ENCODE measurements at places on chromosomes 11 and 22.

GRCh38 chr22:45584121-45584570 is 81.5 kb downstream of the FBLN1 start:
- DNase-seq = peak; percentile 24

- peak; percentile 7 for DNase-seq
These were observed 13.0 kb upstream of the GLYATL1 start for GRCh38 chr11:58926251-58926650.

GRCh38 chr11:102936864-102937509 is 18.5 kb downstream of the MMP13 start:
- DNase-seq = no peak

DNA sequence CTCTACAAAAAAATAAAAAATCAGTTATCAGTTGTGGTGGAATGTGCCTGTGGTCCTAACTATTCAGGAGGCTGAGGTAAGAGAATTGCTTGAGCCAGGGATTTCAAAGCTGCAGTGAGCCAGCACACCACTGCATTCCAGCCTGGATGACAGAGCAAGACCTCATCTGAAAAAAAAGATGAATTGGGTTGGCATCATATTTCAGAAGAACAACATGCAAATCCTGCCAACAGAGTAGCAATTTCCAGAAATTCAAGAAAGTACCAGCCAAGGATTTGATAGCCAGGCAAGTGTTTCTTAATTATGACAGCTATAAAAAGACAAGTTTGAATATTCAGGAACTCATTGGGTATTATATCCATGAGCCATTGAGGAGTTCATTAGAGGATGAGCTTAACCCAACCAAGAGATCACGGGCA is 75.2 kb downstream of the USP47 start:
- DNase-seq = peak; percentile 86

- no peak for DNase-seq
These were observed 42.8 kb downstream of the F2 start for GRCh38 chr11:46761807-46762206.

GRCh38 chr11:66327171-66328030 is 8.8 kb downstream of the RIN1 start:
- peak; percentile 84 for DNase-seq

DNA sequence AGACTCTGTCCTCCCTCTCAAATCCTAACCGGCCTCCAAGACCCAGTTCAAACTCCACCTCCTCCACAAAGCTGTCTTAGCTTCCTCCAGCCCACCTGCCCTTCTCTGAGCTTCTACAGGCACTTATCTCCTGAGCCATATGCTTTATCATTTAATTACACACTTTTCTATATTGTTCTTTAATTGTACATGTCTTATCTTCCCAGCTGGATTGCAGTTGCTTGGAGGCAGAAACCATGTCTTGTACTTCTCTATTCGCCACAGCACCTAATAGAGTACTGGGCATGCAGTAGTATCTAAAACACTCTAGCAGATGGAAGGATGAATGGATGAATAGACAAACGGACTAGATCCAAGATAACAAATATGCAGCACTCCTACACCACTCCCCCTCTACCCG is 11.3 kb downstream of the TRIM29 start:
- DNase-seq = no peak

GRCh38 chr11:134270250-134270714 is 5.9 kb upstream of the GLB1L3 start:
- no peak for DNase-seq

DNA sequence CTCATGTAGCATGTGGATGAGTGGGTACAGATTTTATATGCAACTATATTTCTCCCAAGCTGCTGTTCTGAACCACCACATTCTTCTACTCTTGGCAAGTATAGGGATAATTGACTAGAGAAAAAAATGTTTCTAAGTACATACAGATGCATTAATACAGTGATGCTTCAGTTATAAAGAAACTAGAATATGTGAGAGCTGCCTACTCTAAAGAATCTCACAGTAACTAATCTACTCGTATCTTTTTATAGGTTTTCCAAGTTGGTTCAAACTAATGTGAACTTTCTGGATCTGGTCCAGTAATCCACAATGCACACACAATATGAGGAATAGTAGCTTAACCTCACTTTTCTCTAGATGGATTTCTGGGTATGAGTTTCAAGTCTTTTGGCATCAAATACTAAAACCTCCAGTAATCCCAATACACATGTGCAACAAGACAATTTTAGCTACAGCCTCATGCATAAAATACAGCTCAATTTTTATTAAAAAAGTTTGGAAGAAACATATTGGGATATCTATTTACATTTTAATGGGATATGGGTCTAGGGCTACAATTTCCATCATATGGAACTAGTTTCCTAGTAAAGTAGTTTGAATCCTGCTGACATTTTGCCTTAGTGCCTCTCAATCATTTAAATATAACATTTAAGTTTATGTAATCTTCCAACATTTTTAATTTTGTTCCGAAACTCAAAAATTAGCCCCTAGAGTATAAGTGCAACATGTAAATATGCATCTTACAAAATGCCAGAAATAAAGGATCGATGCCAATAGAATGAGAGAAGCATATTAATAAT is 2209.7 kb downstream of the LRRC4C start:
- no peak for DNase-seq

- DNase-seq = no peak
These were observed 630.4 kb downstream of the OPCML start for GRCh38 chr11:132901638-132902471.

- DNase-seq = peak; percentile 87
These were observed 21.0 kb downstream of the C22orf31 start for GRCh38 chr22:29040385-29041275.

GRCh38 chr22:41919357-41920224 is 4.7 kb upstream of the SHISA8 start:
- DNase-seq = peak; percentile 42

DNA sequence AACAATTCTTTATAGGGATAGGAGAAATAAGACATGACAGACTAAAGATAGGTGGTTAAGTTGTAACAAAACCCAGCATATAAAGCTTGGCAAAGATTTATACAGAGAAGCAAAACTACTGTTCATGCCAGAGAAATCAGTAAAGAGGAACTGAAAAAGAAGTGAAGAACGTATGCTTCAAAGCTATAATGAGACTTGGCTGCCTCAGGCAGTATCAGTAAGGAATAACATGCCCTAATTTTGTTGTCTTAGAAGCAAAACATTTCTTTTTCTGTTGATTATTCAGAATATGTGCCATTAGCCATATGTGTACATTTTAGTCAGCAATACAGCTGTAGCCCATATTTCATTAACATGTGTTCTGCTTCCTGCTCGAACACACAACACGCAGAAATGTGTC is 403.2 kb downstream of the NELL1 start:
- no peak for DNase-seq

GRCh38 chr11:112770487-112770886 is 190.7 kb upstream of the NCAM1 start:
- no peak for DNase-seq

DNA sequence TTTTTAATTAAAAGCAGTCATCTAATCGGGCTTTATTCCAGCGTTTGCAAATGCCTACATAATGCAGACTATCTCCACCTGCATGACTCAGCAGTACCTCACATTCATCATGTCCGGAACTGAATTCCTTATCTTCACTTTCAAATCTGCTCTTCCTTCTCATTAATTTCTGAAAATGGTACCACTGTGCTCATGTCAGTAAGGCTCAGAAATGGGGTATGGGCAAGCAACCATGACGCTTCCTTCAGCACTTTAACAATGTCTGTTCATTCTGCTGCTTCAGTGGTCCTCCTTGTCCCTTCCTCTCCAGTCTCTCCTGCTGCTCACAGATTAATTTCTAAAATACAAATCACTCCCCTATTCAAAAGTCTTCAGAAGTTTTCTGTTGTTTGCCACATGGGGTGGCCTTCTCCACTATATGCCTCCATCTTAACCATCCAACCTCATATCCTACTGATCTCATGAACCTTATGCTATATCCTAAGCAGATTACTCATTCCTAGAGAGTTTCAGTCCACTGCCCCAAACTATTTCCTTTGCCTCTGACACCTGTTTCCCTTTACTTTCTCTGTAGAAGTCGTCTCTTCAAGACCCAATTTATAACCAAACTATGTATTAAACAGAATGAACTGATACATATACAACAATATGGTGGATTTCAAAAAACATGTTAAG is 7.0 kb downstream of the GTF2H1 start:
- DNase-seq = no peak

DNA sequence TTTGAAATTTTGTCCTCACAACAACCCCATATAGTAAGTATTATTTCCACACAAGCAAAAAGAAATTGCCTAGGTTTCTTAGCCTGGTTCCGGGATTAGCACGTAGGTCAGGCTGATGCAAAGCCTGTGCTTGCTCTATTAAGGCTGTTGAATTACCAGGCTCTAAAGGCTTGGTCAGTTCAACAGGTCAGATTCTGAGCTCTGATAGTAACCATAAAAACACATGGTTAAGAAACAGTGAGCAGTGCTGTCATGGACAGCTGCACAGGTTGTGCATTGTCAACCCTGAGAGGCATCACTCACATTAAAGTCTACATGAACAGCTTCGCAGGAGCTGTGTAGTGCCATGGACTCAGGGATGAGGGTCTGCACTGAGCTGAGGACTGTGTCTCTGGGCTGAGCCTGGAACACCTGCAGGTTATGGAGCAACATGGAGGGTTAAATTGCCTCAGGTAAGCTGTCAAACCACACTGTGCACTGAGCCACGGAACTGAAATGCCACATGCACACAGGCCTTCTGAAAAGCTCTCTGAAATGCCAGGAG is 98.0 kb downstream of the PIWIL4 start:
- DNase-seq = no peak

DNA sequence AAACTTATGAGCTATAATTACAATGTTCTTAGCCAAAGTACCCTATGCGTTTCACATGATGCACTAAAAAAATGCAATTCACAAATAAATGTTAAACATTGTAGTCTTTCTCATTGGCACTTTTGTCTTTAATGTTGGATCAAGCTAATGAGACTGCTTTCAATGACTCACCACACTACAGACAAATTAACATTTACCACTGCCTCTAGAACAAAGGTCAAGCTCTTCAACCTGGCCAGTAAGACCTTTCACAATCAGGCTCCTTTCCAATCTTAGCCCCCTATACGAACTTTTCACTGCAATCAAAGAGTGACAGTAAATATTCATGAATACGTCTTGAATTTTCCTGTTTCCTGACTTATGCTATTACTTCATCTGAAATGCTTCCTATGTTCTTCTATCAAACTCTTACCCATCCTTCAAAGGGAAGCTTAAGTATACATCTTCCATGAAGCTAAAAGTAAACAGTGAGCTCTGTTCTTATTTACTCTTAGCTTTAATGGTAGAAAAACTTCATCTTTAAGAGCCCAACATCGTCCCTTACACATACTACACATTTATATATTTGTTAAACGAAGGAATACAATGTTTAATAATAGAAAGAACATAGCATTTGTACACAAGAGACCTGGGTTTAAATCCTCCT is 326.6 kb upstream of the PITPNB start:
- DNase-seq = no peak

DNA sequence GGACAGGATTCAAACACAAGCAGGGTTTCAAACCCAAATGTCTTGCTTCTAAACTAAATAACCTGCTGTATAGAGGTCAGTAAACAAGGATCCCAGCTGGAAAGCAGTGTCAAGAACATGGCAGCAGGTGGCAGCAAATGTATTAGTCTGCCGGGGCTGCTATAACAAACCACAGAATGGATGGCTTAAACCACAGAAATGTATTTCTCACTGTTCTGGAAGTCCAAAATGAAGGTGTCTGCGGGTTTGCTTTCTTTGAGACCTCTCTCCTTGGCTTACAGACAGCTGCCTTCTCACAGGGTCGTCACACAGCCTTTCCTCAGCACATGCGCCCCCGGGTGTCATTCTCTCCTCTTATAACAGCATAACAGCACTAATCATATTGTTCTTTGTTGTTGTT is 65.1 kb upstream of the LRRC55 start:
- peak; percentile 70 for DNase-seq

- DNase-seq = no peak
These were observed 9.0 kb downstream of the RNF121 start for GRCh38 chr11:71937826-71938225.

GRCh38 chr11:27357250-27357649 is 5.8 kb downstream of the CCDC34 start:
- DNase-seq = no peak

DNA sequence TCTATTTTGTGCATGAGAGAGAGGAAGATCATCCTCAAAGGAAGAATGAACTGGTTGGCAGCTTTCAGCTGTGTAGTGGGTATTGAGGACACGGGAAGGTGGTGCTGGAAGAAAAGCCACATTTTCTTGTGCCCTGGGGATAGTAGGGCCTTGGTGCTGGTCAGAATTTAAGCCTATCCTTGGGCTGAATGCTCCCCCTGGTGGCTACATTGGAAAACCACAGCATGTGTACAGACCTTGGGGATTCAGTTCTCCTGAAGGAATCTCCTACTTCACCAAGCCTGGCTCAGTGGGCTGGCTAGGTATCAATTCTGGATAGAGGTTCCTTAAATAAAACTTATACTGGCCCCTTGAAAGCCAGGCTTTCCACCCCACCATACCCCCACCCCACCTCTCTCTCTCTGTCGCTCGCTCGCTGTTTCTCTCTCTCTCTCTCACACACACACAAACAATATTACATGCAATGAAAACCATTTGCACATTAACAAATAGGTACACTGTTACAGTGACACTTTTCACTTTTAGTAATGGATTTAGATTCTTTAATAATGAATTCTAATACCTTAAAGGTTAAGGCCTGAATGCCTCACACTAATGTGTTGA is 2.8 kb upstream of the OR51M1 start:
- DNase-seq = peak; percentile 51

DNA sequence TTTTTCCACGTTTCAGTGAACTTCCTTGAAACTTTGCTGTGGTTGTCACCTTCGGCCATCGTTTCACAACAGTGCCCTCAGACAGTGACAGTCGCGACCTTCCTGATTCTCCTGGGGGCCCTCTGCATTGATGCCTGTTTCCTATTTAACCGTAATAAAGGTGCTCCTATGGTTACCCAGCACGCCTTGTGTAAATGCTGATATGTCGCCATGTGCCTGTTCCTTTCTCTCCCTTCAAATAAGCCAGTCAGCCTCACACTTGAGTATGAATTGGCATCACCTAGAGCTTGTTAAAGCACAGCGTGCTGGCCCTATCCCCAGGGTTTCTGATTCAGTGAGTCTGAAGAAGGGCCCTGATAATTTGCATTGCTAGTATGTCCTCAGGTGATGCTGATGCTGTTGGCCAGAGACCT is 104.8 kb downstream of the MICAL2 start:
- no peak for DNase-seq

GRCh38 chr11:100397401-100397800 is 289.7 kb upstream of the ARHGAP42 start:
- no peak for DNase-seq

DNA sequence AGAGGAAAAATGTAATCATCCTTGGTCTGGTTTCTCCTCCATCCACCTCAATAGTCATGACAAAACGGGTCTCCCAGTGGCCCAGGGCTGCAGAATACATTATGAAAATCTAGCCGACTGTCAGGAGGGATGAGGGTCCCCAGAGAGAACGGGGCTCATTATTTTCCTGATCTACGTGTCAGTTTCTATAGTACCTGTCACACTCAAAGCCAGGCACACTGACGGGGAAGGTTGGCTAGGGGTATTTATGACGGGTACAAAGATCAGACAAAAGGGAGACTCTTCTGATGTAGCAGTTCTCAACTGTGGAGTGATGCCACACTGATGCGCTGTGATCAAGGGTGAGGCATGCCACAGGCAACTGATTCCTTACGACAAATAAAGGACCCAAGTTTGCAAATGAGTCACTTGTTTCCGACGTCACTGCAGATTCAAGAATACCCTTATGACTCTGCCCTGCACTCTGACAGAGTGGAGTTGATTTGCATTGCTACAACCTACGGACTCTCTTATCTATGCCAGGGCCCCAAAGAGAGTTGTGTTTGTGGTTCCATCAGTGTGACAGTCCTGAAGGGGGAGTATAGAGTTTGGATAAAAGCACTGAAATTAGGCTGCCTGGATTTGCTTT is 188.2 kb upstream of the TBCEL start:
- peak; percentile 12 for DNase-seq
